ENCODE measurements at places on chromosomes 12 and 14.
A peak's percentile ranks its signal among the peaks of the same experiment; 100 is the strongest.

GRCh38 chr14:103220134-103220981, 97.1 kb downstream of the TNFAIP2 start:
- DNase-seq: no peak

- DNase-seq: no peak
Measured at GRCh38 chr12:128578045-128578444, 245.7 kb downstream of the SLC15A4 start.

DNA sequence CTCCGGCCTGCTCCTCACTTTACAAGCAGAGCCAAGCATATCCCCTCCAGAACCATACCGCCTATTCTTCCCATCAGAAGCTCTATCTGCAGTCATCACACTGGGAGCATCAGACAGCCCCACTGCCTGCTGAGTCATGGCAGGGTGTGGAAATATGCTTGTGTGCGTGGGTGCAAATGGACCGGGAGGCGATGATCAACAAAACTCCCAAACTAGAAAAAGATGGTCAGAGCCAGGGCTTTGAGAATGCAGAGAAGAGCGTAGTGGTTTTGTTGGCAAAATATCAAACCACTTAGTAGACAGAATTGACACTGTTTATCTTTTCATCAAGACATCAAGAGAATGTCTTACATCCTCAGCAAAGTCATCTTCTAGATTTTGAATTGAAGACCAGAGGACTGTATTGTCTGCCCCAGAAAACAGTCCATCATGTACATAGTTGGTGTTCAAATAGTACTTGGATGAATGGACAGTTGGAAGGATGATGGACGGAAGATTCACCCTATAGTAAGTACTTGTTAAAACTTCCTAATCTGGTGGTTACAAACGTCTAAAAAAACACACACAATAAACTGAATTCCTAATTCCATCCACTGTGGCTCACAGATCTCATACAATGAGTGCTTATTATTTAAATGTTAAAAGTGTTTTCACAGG, 54.9 kb downstream of the VWF start:
- no peak for DNase-seq

DNA sequence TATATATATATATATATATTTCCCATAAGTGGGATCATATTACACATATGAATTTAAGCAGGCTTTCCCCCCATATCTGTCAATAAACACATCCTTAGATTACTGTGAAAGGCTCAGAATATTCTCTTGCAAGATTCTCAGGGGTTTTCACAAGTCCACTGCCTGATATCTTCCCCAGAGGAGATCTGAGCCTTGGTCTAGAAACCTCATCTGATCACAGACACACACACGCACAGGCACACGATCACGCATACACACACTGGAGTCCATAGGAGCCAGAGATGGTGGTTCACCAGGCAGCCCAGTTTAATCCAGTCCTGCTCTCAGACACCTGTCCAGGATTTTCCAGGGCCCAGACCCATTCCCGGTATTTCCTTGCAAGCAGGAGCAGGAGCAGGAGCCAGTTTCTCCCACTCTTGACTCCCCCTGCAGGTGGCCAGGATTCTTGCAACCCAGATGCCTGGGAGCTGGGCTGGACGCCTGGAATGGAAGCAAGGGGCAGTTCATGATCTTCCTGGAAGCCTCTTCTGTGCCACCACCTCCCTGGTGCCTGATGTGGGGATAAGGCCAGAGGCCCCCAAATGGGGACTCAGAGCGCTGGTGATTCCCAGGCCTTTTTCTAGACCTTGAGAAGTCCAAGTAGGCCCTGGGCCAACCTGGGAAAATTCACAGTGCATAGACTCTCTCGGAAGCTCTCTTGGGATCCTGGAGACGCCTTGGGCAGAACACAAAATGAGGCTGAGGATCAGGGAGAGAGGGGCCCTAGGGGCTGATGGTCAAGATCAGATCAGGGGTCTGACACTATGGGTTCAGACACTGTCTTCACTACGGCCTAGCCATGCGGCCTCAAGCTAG, 16.5 kb upstream of the KRT78 start:
- peak; percentile 87 for DNase-seq

DNA sequence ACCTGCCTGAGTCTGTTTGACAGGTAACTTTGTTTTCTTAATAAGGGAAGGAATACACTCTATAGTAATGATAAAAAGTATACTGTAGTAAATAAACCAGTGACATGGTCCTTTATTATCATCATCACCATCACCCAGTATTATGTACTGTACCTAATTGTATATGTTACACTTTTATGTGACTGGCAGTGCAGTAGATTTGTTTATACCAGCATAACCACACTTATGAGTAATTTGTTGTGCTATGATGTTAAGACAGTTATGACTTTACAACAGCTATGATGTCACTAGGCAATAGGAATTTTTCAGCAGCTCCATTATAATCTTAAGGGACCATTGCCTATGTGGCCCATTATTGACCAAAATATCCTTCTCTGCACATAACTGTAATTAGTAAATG, 155.0 kb downstream of the NUBPL start:
- DNase-seq: no peak

GRCh38 chr12:128823216-128823915, 392 bp downstream of the SLC15A4 start:
- DNase-seq: no peak

- peak; percentile 78 for DNase-seq
Measured at GRCh38 chr12:80269803-80270552, 170.6 kb downstream of the OTOGL start.

DNA sequence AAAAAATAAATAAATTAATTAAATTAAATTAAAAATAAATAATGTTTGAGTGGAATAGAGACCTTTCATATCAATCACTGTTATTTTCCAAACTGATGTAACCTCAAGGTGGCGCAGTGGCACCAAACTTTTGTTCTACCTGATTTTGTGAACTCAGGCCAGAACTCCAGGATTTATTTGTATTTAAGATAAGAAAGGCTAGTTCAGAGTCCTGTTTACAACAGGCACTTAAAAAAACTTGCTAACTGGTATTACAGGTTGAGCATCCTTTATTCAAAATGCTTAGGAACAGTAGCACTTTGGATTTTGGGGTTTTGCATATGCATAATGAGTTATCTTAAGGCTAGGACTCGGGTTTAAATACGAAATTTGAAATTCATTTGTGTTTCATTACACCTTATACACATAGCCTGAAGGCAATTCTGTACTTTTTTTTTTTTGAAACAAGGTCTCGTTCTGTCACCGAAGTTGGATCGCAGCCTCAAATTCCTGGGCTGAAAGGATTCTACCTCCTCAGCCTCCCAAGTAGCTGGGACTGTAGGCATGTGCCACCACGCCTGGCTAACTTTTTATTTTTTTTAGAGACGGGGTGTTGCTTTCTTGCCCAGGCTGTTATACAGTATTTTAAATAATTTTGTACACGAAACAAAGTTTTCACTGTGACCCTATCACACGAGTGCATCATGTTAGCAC, 32.4 kb downstream of the YY1 start:
- DNase-seq: peak; percentile 24

GRCh38 chr12:55732288-55732687, 3.5 kb upstream of the CD63 start:
- DNase-seq: no peak

- no peak for DNase-seq
Measured at GRCh38 chr12:86052921-86053320, 178.8 kb downstream of the NTS start.

GRCh38 chr14:33259764-33260163, 321.1 kb downstream of the NPAS3 start:
- DNase-seq: no peak

- no peak for DNase-seq
Measured at GRCh38 chr14:91326514-91327249, 82.2 kb upstream of the GPR68 start.

GRCh38 chr12:120103371-120103770, 13.2 kb downstream of the RAB35 start:
- DNase-seq: no peak

DNA sequence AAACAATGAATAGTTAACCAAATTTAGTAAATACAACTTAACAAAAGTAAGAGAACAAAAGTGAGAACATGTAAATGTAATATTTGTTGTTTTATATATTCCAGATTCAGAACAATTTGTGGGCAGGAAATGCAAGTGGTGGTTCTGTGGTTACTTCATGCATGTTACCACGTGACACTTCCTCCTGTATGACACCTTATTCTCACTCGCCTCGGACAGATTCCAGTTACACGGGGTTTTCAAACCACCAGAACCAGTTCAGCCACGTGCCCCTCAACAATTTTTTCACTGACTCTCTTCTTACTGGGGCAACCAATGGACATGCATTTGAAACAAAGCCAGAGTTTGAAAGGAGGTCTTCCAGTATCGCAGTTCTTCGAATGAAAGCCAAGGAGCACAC, 21.0 kb downstream of the ALX1 start:
- no peak for DNase-seq

DNA sequence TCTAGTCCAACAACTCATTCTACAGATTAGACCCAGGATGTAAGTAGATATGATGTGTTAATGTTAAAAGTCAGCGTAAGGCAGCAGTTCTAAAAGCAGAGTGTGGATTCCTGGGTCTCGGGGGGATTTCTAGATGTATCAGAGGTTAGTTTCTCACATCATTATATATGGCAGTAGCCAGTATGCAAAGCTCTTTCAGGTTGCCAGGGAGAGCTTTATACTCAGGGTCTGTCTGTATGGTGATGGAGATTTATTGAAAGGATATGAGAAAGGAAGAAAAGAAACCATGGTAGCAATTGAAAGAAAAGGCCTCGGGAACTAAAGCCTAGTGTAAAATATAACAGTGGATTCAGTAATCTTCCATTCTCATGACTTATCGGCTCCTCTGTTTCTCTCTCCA, 26.2 kb upstream of the PAWR start:
- no peak for DNase-seq

- no peak for DNase-seq
Measured at GRCh38 chr12:6044082-6044481, 80.4 kb downstream of the VWF start.

All from ACHN (cell line).